ENCODE measurements at places on chromosomes 6 and 20.

DNA sequence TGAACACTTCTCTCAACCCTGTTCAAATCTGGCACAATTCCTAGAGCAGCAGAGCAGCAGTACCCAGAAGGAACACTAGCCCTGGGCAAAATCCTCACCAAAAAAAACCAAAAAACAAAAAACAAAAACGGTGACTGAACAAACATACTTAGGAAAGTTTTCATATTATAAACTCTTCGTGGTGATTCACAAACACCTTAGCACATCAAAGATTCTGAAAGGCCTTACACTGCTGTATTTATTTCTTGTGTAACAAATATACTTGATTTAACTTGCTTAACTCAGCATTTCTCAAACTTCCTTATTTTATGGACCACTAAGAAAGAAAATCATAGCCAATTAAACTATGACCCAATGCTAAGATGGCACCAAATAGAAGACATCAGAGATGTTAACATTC lies 57.8 kb upstream of the RREB1 start:
- no peak for DNase-seq

- no peak for DNase-seq
Measured at GRCh38 chr6:10522929-10523573, 1.9 kb downstream of the GCNT2 start.

GRCh38 chr6:106257195-106257594 lies 68.4 kb downstream of the ATG5 start:
- no peak for DNase-seq

DNA sequence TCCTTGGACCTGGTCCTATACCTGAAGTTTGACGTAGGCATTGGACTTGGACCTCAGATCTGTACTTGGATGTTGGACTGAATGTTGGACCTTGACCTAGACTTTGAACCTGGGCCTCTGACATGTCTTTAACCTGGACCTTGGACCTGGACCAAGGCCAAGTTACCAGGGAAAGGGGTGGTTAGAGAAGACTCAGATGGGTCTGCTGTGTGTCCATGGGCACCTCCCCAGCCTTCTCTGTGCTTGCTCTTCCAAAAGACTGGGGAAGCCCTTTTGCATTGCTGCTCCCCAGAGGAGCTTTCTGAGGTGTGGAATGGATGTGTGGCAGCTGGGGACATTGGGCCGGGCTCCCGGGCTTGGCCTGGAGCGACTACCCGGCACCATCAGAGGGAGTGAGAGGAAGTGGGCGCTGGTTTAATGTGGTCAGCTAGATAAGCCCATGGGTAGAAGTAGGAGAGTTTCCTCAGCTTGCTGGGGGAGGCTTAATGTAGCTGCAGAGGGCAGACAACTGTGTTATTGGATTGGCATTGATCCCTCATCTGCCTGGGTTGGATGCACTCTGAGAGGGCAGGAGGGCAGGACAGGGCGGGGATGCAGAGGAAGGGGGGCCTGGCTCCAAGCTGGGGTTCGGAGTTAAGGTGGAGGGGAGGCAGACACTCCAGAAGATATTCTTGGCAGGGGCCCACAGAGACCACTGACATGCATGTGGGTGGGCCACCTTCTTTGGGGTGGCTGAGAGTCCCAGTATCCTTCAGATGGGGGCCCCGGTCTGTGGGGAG lies 4.2 kb downstream of the SCRT2 start:
- no peak for DNase-seq

DNA sequence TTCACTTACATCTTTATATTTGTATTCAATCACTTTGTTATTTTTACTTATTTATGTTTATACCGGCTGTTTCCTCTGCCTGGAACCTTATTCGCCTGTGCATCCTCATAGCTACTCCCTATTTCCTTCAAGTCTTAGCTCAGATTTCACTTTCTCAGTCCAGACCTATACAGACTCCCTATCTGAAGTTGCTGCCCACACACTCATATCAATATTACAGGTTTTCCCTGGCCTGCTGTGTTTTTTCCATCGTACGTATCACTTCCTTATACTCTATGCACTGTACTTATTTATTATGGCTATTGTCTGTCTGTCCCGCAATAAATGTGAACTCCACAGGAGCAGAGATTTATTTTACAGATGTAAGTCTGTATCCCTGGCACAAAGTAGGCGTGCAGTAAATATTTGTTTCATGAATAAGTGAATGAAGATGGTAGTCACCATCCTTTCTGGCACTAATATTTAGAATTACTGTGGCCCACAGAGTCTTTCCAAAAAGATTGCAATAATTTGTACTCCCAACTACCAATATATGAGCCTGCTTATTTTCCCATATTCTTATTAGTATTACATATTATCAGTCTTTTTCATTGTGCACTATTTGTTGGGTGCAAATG lies 64.9 kb downstream of the TNFAIP3 start:
- no peak for DNase-seq

GRCh38 chr20:38063911-38064530 lies 30.5 kb downstream of the RPRD1B start:
- no peak for DNase-seq

DNA sequence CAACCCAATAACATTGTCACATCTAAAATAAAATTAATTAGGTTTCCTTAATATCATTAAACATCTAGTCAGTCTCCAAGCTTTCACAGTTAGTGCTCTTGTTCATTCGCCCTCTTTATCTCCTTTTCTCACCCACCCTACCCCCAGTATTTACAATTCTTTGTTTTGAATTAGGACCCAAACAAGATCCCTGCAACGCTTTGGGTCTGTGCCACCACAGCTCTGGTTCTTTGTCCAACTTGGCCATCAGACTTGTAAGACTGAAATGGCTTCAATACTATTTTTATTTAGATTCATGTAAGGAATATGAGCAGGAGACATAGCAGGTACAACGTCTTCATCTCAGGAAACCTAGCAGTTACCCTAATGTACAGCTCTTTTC lies 276.5 kb downstream of the CDKAL1 start:
- DNase-seq, result no peak

DNA sequence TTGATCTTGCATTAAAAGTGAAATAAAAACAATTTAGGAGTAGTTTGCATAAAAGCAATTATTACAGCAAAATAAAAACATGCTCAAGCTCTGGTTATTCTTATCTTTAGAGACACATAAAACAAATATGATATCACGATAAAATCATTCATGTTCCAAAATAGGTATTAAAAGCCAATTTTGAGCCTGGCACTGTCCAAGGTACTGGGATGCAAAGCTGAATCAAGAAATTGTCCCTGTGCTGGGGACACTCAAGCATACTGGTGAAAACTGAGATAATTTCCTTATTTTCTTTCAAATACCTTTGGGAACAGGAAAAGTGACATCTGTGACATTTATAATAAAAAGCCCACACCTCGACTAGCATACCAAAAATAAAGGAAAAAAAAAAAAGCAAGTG lies 931 bp upstream of the MTCL3 start:
- no peak for DNase-seq

DNA sequence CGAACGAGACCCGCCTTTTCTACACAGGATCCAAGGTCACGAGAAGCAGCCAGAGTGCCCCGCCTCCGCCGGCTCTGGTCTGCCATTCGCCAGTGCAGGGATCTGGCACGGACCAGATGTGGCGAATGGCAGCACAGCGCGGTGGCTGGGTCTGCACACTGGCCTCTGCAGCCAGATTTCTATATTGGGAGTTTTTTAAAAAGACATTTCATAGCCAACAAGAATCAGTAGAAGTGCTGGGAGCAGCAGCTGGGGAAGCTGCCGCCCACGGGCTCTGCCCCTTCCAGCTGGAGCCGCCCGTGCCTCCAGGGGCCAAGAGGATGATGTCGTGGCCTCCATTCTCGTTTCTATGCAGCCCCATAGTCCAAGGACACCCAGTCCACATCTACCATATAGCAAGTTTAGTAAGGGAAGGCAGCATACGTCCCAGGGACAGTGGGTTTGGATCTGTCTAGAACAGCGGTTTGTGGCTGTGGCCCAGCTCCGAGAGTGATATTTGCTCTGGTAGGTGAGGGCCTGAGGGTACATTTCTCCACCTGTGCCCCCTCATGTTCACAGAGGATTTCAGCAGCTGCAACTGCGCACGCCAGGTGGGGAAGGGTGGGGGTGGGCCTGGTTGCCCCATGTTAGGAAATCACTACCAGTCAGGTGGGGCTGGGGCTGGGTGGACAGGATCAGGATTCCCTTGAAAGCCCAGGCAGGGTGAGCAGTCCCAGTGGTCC lies 333.7 kb downstream of the ZFAND3 start:
- no peak for DNase-seq

DNA sequence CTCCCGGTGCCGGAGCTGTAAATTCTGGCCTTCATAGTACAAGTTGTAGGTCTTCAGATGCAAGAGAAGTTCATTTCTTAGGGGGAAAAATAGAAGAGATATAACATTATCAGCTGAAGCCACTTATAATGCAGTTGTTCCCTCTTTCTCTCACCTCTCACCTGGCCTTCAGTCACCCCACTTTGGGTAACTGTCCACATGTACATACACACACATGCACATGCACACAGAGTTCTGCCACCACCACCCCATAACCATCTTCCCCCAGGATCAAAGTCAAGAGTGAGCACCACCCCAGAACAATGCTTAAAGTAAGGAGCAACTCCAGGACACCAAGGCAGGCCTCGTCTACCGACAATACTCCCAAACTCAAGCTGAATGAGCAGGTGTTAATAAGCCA lies 76.3 kb downstream of the PRND start:
- DNase-seq, result no peak

DNA sequence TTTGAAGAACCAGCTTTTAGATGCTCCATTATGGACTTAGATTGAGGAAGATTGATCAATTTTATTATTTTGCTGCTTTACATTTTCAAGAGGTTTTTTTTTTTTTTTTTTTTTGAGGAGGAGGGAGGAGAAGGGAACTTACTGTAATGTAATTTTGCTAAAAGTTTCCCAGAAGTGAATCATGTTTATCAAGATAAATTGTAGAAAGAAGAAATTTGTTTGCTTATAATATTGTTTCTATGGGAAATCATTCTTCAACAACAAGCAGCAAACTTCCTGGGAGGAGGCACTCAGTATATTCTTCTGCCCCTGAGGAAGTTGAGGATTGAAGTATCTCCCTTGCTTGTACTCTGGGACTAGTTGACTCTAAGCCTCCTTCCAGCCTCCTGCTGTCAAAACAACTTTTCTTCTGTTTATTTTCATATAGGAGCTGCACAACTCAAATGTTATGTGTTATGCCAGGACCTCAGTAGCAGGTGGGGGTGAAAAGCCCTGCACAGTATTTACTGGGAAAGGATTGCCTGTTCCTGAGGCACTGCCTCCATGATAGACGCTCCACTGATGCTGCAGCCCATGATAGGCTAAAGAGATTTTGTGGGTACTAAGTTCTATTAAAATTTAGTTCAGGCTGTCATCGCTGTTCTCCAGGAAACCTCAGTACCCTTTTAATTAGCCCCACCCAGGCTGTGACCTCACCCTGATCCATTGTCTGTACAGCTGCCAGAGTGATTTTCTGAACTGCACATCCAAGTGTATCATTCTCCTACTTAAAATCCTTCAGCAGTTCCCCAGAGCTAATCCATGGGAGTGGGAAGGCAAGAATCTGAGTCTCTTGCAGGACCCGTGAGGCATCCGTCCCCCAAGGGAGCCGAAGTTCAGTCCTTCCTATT lies 51.9 kb downstream of the CARMIL1 start:
- DNase-seq, result no peak

DNA sequence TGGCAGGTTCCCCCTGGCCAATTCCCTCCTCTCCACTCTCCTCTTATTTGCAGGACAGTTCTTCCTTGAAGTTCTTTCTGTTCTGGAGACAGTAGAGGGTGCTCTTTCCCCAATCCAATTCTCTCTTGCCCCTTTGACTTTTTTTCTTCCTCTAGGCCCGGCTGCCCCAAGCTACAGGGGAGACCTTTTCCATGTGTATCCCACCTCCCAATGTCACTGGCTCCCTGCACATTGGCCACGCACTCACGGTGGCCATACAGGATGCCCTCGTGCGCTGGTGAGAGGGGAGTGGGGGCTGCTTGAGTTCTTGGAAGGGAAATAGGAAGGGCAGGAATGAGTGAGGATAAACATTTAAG lies 1.5 kb downstream of the VARS2 start:
- no peak for DNase-seq

- DNase-seq, result no peak
Measured at GRCh38 chr20:13028001-13028400, 19.2 kb downstream of the SPTLC3 start.

DNA sequence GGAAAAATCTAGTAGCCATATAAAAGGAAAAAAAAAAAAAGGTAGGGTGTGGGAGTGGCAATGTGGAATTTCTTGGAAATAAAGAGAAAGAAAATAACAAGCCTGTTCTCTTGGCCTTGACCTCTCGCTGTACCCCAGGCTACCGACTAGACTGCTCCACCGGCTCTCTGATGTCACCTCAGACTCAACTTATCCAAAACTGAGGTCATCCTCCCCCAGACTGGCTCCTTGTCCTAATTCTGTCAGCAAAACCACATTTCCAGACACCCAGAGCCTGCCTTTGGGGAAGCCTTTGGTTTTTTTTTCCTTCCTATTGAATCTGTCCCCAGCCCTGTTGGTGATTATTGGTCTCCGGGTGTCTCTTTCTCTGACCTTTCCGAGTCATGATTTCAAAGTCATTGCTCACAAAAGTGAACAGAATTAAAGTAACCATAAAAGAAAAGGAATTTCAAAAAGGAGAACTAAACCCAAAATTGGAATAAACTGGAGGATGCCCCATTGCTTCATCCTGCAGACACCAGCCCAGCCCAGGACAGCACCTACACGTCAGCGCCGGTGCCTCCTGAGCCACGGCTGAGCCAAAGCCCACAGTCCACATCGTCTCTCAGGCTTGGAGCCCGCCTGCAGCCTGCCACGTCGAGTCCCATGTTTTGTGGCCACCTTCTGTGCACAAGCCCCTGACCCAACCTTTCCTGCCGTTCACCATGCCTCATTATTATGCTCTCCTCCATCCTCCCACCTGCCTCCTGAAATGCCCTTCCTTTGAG lies 170.7 kb downstream of the MYLK4 start:
- no peak for DNase-seq

- no peak for DNase-seq
Measured at GRCh38 chr6:44731485-44732095, 344.1 kb downstream of the CDC5L start.

GRCh38 chr20:60750909-60751308 lies 501.2 kb upstream of the CDH4 start:
- DNase-seq, result no peak

DNA sequence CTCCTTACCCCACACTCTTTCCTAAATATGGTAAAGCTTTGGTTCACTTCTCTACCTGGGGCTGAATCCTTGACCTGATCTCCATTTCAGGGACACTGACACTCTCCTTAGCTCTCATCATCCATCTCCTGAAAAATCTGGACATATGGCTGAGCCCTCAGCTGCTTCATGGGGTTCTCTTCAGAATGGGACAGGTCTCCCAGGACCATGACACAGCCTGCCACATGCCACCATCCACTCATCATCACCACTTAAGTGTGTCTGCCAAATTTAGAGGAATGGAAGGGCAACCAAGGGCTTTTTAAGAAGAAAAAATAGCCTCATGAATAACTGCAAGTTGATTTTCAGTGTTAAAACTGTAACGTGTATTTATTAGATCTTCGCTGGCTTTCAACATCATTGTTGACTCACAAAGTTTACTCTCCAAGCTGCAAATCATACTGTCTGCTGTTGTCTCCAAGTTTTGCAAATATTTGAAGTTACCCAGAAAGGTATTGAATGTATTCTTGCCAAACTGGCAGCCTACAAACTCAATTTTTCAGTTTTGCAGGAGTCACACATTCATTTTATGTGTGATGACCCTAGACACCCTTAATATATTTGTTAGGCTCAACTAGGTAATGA lies 41.1 kb downstream of the HS3ST5 start:
- DNase-seq, result no peak

GRCh38 chr6:159642481-159642880 lies 50.6 kb downstream of the SOD2 start:
- no peak for DNase-seq

- DNase-seq, result no peak
Measured at GRCh38 chr6:8335381-8335780, 100.0 kb downstream of the SLC35B3 start.
